Upper lobe of left lung (tissue), 6 donors: ENCODE measurements at places on chromosomes 16 and 17.
A peak's percentile ranks its signal among the peaks of the same experiment; 100 is the strongest.

DNA sequence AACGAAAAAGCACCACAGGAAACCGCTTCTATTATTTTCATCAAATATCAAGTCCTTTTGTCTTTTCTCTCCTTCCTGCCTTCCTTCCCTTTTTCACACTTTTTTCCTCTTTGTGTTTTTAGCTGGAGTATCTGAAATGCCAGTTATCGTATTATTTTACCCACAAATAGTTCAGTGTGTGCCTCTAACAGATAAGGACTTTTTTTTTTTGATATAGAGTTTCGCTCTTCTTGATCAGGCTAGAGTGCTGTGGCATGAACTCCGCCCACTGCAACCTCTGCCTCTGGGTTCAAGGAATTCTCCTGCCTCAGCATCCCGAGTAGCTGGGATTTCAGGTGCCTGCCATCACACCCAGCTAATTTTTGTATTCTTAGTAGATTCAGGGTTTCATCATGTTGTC is 10.7 kb downstream of the DNAAF1 start:
- no peak for DNase-seq

GRCh38 chr17:45411348-45412105 is 21.1 kb downstream of the ARHGAP27 start:
- peak; percentile 60 for DNase-seq

DNA sequence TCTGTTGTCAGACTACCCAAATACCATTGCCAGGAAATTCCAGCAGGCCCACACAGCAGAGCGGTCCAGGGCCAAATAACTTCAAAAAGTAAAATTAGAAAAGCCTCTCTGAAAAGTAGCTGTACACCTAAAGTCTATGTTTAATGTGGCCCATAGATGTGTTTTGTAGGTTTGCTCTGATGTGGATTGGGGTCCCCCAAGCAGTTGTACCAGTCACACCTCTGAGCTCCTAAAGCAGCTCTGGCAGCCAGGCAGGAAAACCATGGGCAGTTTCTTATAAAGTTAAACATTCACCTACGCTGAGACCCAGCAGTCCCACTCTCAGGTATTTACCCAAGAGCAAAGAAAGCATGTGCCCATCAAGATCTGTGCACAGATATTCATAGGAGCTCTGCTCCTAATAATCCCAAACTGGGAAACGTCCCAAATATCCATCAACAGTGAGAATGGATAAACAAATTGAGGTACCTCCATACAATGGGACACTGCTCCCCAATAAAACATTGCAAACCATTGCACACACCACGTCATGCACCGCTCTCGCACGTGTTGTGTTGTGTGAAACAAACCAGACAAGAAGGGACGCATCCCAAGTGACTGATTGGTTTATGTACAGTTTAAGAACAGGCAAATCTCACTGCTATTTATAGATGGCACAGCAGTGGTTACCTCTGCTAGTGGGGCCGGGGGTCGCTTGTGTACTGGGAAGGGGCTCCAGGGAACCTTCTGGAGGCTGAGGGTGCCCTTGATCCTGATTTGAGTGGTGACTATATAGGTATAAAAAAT is 15.8 kb upstream of the PRM1 start:
- DNase-seq: no peak

DNA sequence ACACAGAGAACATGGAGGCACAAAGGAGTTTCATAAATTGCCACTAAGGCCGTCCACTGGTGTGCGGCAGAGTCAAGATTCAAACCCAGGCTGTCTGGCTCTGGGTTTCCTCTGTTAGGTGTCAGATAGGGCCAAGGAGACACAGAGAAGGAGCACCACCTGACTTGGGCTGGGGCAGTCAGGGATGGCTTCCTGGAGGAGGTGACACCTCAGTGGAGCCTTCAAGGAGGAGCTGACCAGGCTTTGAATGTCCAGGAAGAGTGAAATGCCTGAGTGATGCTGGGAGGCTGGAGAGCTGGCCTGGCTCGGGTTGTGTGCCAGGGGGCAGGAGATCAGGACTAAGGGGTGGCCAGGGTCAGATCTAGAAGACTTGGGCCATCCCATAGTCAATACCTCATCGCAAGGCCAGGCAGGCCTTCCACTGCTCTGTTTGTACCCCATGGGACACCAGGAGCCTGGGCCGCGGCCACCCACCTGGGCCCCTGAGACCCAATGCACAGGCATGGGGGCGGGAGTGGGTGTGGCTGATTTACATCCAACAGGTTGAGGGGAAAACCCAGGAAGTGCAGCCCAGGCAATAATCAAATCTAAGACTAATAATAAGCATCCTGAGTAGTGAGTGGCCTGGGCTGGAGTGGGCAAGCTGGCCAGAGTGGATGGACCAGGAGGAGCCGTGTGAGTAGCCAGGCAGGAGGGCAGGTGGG is 73.7 kb downstream of the USP22 start:
- peak; percentile 55 for DNase-seq

- DNase-seq: no peak
Measured at GRCh38 chr17:41860254-41860931, 4.8 kb downstream of the KLHL11 start.

DNA sequence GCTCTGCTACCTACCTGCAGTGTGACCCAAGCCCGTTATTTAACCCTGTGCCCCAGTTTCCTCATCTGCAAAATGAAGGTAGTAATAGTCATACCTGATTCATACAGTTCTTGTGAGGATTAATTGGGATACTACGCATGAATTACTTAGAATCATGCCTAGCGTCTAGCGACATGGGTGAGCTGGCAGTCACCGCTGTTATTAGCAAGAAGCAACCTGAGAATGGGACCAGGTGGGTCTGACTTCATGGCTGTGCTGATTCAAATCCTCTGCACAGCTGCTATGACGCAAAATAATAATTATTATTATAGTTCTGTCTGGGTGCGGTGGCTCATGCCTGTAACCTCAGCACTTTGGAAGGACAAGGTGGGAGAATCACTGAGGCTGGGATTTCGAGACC is 7.9 kb downstream of the SOCS1 start:
- DNase-seq: no peak

DNA sequence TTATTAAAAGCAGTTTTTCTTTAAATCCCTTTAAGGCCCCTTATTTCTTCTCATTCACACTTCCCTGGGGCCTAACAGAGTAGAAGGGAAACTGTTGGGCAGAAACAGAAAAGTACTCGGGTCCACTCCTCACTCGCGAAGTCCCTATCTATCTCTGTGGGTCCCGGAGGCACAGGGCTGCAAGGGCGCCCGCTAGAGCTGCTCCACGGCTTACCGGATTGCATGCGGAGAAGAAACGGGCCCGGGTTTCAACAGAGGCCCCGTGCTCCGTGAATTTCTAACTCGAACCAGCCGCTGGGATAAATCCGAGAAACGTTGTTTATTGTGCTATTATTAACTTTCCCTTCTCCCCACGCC is 4.3 kb downstream of the CBLN1 start:
- no peak for DNase-seq

GRCh38 chr17:39908789-39909352 is 9.6 kb downstream of the GSDMB start:
- no peak for DNase-seq

GRCh38 chr17:4073983-4074830 is 68.6 kb downstream of the ZZEF1 start:
- no peak for DNase-seq

- no peak for DNase-seq
Measured at GRCh38 chr17:40347319-40348135, 17.0 kb downstream of the GJD3 start.

GRCh38 chr16:2194852-2195321 is 1.5 kb downstream of the CASKIN1 start:
- no peak for DNase-seq

DNA sequence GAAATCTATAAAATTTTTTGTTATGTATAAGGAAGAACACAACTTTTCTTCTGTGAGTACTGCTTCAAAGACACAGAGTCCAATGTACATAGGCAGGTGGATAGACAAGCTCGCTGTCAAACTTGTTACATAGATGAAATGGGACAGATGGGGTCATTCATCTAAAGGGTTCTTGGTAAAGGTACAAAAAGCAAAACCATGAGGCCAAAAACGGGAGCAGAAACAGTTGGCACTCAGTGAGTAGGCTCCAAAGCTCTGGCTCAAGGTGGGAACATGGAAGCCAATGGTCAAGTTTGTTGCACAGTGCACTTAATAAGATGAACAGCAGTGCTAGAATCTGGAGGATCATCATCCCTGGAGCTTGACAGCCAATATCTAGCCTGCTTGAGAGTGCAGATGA is 979.0 kb upstream of the EEF2KMT start:
- DNase-seq: no peak

DNA sequence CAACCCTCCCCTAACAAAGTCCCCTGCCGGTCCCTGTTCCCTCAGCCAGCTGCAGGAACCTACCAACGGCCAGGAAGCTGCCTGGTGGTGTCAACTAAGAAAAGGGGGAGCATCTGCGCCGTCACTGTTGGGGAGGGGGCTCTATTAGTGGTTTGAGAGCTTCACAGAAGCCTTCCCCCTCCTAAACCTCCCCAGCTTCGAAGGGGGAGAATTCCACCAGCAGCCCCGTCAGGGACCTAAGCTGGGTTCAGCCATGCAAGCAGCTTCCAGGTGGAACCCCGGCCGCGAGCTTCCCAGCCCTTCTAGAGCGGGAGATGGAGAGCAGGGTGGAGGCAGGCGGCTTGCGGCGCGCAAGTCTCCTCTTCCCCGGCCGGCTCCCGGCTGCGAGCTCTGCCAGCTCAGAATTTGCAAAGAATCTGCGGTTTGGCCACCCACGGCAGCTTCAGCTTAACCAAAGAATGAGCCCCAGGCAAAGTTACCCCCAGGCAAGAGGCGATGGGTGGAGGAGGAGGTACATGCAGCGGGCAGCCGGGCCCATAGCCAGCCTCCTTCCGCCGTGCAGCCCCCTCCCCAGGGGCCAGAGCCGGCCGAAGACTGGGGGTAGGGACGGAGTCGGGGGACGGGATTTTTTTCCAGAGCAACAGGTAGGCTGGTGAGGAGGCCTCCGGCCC is 33.7 kb downstream of the DDX19A start:
- peak; percentile 38 for DNase-seq

DNA sequence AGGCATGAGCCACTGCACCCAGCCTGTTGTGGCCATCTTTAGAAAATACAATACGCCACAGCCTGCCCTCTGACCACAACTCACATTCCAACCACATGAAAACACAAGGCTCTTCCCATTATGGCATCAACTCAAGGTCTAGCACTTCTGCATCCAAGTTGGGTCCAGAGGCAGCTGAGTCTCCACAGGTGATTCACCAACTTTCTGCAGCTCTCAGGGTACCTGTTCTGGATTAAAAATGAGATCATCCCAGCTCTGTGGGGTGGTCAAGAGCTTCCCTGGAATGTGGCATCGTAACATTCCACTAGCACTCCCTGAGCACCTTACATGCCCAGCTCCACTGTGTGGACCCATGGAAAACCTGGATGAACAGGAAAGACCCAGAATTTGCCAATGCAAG is 9.9 kb upstream of the GUCY2D start:
- peak; percentile 18 for DNase-seq

- no peak for DNase-seq
Measured at GRCh38 chr16:89210904-89211515, 6.5 kb upstream of the ZNF778 start.

DNA sequence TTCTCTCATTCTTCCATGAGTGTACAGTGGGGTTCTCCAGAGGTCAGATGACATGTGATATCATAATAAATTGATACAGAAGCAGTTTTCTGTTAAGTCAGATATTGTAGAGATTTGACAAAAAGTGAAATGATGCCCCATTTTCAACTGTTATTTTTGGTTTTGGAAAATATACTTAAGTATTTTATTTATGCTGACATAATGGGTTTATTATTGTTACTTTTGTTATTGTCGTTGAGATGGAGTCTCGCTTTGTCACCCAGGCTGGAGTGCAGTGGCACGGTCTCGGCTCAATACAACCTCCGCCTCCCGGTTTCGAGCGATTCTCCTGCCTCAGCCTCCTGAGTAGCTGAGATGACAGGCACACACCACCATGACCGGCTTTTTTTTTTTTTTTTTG is 94.4 kb downstream of the DNAH9 start:
- DNase-seq: no peak

- DNase-seq: peak; percentile 77
Measured at GRCh38 chr16:50697881-50698767, 4.7 kb downstream of the NOD2 start.

DNA sequence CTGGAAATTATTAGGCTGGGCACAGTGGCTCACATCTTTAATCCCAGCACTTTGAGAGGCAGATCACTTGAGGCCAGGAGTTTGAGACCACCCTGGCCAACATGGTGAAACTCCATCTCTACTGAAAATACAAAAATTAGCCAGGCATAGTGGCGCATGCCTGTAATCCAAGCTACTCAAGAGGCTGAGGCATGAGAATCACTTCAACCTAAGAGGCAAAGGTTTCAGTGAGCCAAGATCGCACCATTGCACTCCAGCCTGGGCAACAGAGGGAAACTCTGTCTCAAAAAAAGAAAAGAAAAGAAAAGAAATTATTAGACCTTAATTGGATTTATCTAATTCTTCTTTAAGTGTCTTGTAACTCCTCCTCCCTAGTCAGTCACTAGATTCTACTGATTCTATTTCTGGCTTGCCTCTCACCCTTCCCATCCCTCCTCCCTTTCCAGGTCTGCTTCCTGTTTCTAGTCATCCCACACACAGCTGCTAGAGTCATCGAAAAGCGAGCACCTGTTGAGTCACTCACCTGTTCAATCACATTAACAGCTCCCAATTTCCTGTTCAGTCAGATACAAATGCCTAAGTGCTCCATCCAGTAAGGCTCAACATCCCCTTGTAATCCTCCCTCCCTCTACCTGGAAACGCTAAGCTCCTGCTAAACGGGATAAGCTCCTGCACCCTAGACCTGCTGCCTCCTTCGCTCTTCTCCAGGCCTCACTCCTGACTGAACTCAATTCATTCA is 34.6 kb downstream of the ERN1 start:
- DNase-seq: no peak

DNA sequence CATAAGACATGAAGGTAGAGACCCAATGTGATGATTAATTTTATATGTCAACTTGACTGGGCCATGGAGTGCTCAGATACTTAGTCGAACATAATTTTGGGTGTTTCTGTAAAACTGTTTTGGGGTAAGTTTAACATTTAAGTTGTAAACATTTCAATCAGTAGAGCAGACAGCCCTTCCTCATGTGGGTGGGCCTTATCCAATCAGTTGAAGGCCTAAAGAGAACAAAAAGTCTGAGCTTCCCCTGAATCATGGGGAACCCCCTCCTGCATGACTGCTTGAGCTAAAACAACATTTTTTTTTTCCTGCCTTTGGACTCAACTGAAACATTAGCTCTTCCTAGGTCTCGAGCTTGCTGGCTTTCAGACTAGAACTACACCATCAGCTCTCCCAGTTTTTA is 327.3 kb upstream of the SOX9 start:
- no peak for DNase-seq

GRCh38 chr17:82662711-82663261 is 14.5 kb upstream of the WDR45B start:
- no peak for DNase-seq

- DNase-seq: no peak
Measured at GRCh38 chr16:11533588-11533987, 53.1 kb downstream of the LITAF start.

GRCh38 chr16:4886151-4886550 is 38.9 kb downstream of the UBN1 start:
- DNase-seq: no peak
